Common myeloid progenitor, CD34-positive (primary cell): ENCODE measurements at places on chromosomes 4 and X.

- no peaks in the 10 kb centered on the region for H3K27me3 ChIP-seq
- H3K4me3 ChIP-seq, result no peak overlapping the region
- no peaks in the 10 kb centered on the region for H3K4me1 ChIP-seq
Observed at GRCh38 chrX:108582151-108582550, 142.5 kb downstream of the COL4A5 start.

- H3K4me3 ChIP-seq, result no peak overlapping the region
- H3K27ac ChIP-seq, result no peak overlapping the region
- peaks cover 69% of the 10 kb centered on the region for H3K36me3 ChIP-seq
- no peaks in the 10 kb centered on the region for H3K27me3 ChIP-seq
Observed at GRCh38 chrX:73831500-73831899, 268.5 kb downstream of the CHIC1 start.

- DNase-seq, result peak; percentile 42
- H3K36me3 ChIP-seq, result no peaks in the 10 kb centered on the region
- H3K4me3 ChIP-seq, result no peak overlapping the region
- peaks cover 21% of the 10 kb centered on the region for H3K4me1 ChIP-seq
- no peaks in the 10 kb centered on the region for H3K27me3 ChIP-seq
Observed at GRCh38 chr4:105140684-105141490, 5.8 kb upstream of the TET2 start.

- H3K4me1 ChIP-seq, result peaks cover 27% of the 10 kb centered on the region
- peaks cover 4% of the 10 kb centered on the region for H3K36me3 ChIP-seq
- no peaks in the 10 kb centered on the region for H3K27me3 ChIP-seq
- peak overlapping the region; percentile 34 for H3K27ac ChIP-seq
- DNase-seq, result peak; percentile 60
Observed at GRCh38 chr4:142832022-142832421, 14.1 kb downstream of the INPP4B start.

DNA sequence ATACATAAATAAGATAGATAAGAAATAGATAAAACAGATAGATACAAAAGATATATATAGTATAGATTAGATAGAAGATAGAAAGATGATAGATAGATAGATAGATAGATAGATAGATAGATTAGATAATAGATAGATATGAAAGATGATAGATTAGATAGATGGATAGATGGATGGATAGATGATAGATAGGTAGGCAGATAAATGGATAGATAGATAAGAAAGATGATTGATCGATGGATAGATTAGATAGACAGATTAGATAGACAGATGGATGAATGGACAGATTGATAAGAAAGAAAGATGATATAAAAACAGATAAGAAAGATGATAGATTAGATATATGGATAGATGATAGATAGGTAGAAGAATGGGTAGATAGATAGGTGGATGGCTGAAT is 90.3 kb downstream of the SMIM20 start:
- no peak overlapping the region for H3K27ac ChIP-seq
- no peaks in the 10 kb centered on the region for H3K36me3 ChIP-seq
- no peak overlapping the region for H3K4me3 ChIP-seq
- DNase-seq, result no peak

- no peak overlapping the region for H3K4me3 ChIP-seq
- no peaks in the 10 kb centered on the region for H3K27me3 ChIP-seq
- no peak for DNase-seq
- H3K4me1 ChIP-seq, result no peaks in the 10 kb centered on the region
- H3K27ac ChIP-seq, result no peak overlapping the region
- H3K36me3 ChIP-seq, result no peaks in the 10 kb centered on the region
Observed at GRCh38 chrX:120736989-120737388, 107.1 kb upstream of the C1GALT1C1 start.

DNA sequence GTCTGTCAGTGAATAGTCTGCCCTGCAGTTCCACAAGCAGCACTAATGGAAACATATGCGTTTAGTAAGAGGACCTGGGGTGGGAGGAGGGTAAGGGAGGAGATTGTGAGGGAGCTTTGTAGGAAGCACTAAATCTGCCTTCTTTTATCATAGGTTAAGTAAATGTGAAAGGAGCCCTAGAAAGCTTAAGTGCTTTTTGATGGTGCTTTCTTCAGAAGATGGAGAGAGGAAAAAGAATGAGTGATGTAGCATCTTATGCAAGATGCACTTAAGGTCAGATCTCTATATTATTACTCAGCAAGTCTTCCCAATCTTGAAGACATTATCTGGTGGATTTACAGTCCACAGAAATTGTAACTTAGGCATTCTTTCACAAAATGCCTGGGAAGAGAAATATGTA is 322.7 kb downstream of the PDHA2 start:
- H3K36me3 ChIP-seq, result no peaks in the 10 kb centered on the region
- H3K4me3 ChIP-seq, result no peak overlapping the region
- no peak overlapping the region for H3K27ac ChIP-seq
- H3K27me3 ChIP-seq, result no peaks in the 10 kb centered on the region
- DNase-seq, result no peak
- no peaks in the 10 kb centered on the region for H3K4me1 ChIP-seq

- no peak overlapping the region for H3K27ac ChIP-seq
- H3K4me1 ChIP-seq, result peaks cover 6% of the 10 kb centered on the region
- H3K4me3 ChIP-seq, result no peak overlapping the region
- peaks cover 13% of the 10 kb centered on the region for H3K27me3 ChIP-seq
- no peaks in the 10 kb centered on the region for H3K36me3 ChIP-seq
- DNase-seq, result no peak
Observed at GRCh38 chrX:137425986-137426385, 139.9 kb upstream of the ZIC3 start.

- H3K36me3 ChIP-seq, result peaks cover under 1% of the 10 kb centered on the region
- H3K4me1 ChIP-seq, result no peaks in the 10 kb centered on the region
- H3K4me3 ChIP-seq, result no peak overlapping the region
- no peak for DNase-seq
- no peak overlapping the region for H3K27ac ChIP-seq
Observed at GRCh38 chr4:89753601-89754066, 83.3 kb downstream of the SNCA start.

- no peak overlapping the region for H3K27ac ChIP-seq
- DNase-seq, result no peak
- peaks cover 5% of the 10 kb centered on the region for H3K36me3 ChIP-seq
- H3K4me1 ChIP-seq, result no peaks in the 10 kb centered on the region
Observed at GRCh38 chrX:18949944-18950301, 34.0 kb downstream of the PHKA2 start.
